Hematopoietic multipotent progenitor cell (in vitro differentiated cells): ENCODE measurements at places on chromosomes 2 and 18.

- DNase-seq, result peak; percentile 66
Measured at GRCh38 chr2:100588071-100588786, 25.4 kb downstream of the PDCL3 start.

DNA sequence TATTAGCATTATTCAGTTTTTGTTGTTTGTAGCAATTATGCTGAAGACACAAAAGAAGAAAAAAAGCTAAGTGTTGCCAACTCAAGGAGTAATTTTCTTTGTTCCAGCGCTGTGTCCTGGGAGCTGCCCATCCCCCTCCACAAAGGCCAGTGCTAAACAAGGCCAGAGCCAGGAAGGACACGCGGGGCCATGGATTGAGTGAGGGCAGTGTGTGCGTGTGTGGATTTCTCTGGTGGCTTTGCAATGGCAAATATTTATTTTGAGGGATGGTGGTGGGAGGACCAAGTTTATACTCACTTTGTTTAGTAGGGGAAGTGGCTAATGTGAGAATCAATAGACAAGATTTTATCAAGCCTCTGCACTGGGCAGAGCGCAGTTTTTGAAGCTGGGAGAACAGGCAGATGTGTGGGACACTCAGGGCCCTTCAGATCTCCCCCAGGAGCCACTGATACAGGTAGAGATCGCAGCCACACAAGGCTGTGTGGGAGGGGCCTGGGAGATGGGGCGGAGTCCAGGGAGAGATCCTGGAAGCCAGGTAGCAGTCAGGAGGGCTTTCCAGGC lies 11.4 kb downstream of the AGAP1 start:
- DNase-seq, result no peak

- no peak for DNase-seq
Measured at GRCh38 chr2:1588978-1589621, 155.2 kb downstream of the PXDN start.

- no peak for DNase-seq
Measured at GRCh38 chr2:207683438-207683837, 28.0 kb upstream of the CCNYL1 start.

DNA sequence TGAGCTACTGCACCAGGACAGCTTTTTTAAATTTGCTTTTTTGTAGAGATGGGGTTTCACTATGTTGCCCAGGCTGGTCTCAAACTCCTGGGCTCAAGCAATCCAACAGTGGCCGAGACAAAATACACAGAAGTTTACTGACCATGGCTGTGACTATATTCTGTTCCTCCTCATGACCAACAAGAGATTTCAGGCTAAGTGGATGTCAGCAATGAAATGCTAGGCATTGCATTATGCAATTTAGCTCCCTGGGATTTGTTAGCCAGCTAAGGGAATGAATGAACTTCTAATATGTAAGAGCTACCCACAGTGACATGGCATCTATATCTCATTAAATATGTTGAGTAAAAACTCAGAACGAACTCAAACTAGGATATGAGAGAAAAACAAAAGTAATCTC lies 81.9 kb upstream of the MBOAT2 start:
- no peak for DNase-seq

- DNase-seq, result no peak
Measured at GRCh38 chr2:238284802-238285515, 3.5 kb downstream of the PER2 start.

- no peak for DNase-seq
Measured at GRCh38 chr2:226376516-226377180, 423.0 kb downstream of the IRS1 start.

DNA sequence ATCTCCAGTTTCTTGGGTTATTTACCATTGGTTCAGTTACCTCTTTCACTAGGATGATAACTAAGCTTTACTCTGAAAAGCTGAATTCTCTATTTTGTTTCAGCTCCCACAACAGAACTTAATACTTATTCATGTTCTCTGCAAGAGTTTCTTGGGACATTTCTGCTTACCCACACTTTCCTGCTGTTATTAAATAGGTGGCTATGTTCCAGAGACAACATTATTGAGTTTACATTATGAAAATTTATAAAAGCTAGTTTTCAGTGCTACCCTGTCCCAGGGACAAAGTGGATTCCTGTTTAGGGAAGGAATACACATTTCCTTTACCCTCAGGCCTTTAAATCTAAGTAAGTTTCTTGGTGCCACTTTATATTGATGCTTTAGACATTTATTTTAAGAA lies 7.0 kb upstream of the GPD2 start:
- no peak for DNase-seq

GRCh38 chr18:24018299-24018886 lies 3.8 kb downstream of the TTC39C start:
- DNase-seq, result no peak

DNA sequence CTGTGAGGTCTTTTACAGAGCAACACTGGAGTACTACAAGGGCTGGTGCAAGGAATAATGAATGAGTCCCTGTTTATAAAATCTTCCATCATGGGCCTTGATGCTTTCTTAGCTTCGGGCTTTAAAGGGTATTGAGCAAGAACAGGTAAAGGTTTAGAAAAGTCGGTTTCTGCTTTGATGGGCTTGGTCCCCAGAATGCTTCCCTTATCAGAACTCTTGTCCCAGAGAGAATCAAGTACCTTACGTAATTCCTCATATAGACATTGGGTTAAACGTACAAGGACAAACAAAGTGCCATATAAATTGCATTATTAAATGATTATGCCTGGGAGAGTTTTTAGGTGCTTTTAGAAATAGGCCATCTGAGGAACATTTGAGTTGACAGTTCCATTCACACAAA lies 24.5 kb upstream of the REV1 start:
- no peak for DNase-seq

DNA sequence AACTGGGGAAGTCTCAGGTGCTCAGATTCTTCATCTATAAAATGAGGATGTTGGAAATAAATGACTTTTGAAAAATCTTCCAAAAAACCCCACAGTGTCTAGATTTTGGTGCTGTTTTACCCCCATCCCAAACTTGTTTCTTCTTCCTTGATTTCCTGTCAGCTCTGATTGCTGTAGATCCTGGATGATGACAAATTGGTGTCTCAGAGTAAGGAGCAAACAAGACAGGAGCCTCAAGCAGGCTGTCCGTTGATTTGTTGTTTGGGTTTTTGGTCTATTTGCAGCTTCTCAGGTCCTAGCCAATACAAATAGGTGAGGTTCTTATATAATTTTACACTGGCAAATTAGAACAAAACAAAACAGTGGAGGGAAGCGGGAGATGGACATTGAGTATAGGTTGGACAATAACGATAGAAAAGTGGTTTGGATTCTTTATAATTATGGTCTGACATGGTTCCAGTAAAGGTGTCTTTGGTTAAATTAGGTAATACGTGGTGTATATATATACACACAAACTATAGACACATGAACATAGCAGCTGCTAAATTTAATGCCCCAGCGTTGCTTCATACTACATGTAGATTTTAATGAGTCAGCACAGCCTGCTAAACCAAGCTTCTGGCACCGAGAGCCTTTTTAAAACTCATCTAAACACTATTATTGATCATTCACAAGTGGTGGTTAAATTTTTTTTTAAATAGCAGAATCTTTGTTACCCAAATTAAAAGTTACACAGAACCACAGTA lies 142.5 kb downstream of the FMNL2 start:
- DNase-seq, result no peak

DNA sequence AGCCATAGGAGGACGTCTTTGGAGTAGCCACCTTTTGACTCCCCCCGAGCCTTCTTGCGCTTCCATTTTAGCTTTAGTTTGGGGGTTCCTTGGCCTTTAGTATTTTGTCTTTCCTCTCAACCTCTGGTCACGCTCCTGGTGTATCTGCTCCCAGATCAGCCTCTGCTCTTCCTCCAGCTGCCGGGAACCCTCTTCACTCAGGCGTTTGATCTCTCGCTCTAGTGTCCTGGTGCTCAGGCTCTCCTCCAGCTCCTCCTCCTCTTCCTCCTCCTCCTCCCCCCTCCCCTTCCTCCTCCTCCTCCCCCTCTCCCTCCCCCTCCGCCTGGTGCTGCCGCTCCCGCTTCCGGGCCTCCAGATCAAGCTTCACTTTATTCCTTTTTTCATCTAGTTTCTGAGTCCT lies 1082.3 kb upstream of the TMEFF2 start:
- DNase-seq, result no peak

- DNase-seq, result no peak
Measured at GRCh38 chr2:74226648-74227213, 28.3 kb downstream of the MTHFD2 start.

- no peak for DNase-seq
Measured at GRCh38 chr2:29628108-29628745, 293.2 kb downstream of the ALK start.

DNA sequence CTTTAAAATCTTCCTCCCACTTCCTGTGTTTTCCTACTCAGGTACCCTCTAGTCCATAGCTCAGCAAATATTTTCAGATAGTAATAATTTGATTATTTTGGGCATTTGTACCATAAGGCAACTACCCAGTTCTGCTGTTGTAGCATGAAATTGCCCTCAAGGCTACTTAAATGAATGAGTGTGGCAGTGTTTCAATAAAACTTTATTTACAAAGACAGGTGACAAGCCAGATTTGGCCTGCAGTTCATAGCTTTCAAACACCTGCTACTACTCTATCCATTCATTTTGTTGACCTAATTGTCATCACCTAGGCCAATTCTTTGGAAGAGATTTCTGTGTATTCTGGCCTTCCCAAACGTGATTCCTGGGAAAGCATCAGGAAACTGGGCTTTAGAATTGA lies 28.9 kb downstream of the NYAP2 start:
- no peak for DNase-seq

- no peak for DNase-seq
Measured at GRCh38 chr2:26491563-26492167, 13.7 kb upstream of the OTOF start.

DNA sequence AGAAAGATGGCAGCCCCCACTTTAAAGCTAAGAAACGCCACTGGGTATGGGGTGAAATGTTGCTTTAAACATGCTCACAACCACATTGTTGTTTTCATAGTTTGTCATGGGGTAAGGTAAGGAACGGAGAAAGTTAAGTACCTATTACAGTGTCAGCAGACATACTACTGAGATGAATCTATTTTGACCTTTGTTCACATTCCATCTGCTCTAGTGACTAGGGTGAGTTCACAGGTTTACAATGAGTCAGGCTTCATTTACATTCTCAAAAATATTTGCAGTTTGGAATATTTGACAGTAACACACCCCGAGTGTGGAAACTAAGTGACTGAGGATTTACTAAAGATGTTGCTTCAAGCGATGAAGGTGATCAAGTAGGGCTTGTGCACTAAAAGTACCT lies 428.7 kb upstream of the ACVR2A start:
- DNase-seq, result no peak

DNA sequence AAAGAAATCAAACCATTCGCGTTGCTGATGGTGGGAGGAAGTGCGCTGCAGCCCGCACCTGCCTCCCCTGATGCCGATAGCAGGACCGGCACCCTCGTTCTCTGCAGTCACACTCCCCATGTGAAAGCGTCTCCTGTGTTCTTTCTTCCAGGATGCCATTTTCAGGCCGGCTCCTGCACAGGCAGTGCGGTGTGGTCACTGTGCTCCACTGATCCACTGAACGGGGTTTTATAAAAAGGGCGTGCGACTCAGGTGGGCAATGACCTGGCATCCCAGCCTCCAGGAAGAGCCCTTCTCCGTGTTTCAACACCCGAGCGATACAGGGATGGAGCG lies 88.3 kb upstream of the SNTG2 start:
- no peak for DNase-seq

DNA sequence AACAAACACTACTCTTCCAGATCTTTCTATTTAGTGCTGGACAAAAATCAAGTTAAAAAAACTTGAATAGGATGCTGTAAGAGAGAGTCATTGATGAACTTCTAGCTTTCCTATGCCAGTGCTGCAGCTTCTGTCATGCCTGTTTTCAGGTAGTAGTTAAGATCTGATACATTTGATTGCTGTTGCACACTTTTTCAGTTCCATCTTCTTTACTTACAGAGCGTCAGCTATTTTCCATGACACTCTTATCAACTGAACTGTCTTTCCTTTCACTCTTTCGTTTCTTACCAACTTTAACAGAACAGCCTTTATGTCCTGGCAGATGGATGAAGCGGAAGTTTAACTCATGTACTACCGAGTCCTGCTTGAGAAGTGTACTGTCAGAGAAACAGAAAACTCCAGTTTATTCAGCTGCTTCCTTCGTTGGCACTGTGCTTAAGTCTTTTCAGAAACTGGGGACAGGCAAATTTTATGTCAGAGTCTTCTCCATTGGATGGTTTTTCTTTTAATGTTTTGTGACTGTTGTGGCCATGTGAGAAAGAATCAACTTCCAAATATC lies 145.9 kb upstream of the KLHL14 start:
- no peak for DNase-seq

DNA sequence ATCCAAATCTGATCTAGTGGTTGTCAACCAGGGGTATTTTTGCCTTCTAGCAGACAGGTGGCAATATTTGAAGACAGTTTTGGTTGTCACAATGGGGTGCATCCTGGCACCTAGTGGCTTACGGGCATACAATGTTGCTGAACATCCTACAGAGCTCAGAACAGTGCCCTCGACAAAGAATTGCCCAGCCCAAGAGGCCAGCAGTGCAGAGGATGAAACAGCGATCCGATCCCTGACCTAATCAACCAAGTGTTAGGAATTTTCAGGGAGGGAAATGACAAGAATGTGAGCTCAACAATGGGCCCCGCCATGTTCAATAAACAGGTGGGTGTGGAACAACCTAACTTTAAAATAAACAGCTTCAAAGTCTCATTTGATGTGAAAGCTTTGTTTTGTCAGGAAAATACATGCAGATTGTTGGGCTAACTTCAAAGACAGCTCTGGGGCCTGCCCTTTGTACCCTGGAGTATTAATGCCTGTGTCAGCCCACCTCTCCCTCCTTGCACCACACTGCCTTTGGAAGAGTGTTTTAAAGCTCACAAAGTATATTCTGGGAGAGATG lies 22.5 kb upstream of the SCYGR5 start:
- no peak for DNase-seq

- DNase-seq, result no peak
Measured at GRCh38 chr2:120919771-120920453, 184.2 kb downstream of the GLI2 start.

GRCh38 chr2:157871415-157871814 lies 4.7 kb downstream of the ACVR1 start:
- no peak for DNase-seq

DNA sequence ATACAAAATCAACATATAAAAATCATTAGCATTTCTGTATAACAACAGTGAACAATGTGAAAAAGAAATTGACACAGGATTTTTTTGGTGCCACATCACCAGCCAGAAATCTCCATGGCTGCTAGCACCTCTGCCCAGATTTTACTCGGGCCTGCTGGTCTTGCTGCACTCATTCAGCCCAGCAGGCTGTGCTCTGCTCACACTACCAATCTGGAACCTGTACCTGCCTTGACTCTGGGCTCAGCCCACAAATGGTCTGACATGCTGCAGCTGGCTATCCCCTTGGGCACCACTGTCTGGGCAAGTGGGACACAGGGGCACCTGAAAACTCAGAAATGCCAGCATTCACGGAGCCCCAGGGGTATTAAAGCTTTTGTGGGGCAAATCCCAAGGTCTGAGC lies 392.5 kb upstream of the NRXN1 start:
- no peak for DNase-seq

GRCh38 chr2:234593636-234594035 lies 96.8 kb upstream of the ARL4C start:
- no peak for DNase-seq

GRCh38 chr2:146867477-146867986 lies 977.3 kb upstream of the ACVR2A start:
- no peak for DNase-seq
